Skin of body (tissue), 3 donors: ENCODE measurements at places on chromosomes 11 and 22.
A peak's percentile ranks its signal among the peaks of the same experiment; 100 is the strongest.

GRCh38 chr22:49197986-49198704, 629.5 kb downstream of the BRD1 start:
- no peak for DNase-seq

DNA sequence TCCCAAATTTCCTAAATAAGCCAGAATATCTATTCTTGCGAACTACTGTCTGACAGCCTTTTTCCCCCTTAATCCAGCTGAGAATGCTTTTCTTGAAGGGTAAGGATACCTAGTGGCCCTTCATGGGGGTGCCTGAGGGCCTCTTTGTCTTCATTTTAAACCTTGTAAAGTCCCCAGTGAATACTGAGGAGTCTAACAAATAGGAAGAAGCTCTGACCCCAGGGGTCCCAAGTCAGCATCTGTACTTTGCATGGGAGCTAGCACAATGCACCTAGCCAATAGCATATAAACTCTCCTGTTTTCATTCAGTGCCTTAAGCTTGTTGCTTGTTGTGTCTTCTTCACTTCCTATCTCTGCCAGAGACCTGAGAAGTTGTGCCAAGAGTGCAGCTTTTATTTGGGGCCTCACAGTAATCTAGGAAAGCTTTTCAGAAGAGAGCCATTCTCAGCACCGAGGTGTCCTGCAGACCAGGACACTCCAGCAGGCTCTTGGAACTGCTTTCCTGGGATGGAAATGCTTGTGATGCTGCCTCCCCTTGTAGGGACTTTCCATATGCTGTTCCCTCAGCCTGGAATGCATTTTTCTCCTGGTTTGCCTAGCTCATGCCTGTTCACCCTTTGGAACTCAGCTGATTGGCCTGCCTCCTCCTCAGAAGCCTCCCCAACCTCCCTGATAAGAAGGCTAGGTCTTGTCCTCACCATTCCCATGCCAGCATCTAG, 37.2 kb downstream of the BMAL1 start:
- no peak for DNase-seq

GRCh38 chr11:112809429-112809828, 151.8 kb upstream of the NCAM1 start:
- no peak for DNase-seq

GRCh38 chr22:17985606-17986005, 38.8 kb downstream of the MICAL3 start:
- no peak for DNase-seq

- DNase-seq: no peak
Measured at GRCh38 chr11:109016724-109017123, 351.9 kb downstream of the DDX10 start.

DNA sequence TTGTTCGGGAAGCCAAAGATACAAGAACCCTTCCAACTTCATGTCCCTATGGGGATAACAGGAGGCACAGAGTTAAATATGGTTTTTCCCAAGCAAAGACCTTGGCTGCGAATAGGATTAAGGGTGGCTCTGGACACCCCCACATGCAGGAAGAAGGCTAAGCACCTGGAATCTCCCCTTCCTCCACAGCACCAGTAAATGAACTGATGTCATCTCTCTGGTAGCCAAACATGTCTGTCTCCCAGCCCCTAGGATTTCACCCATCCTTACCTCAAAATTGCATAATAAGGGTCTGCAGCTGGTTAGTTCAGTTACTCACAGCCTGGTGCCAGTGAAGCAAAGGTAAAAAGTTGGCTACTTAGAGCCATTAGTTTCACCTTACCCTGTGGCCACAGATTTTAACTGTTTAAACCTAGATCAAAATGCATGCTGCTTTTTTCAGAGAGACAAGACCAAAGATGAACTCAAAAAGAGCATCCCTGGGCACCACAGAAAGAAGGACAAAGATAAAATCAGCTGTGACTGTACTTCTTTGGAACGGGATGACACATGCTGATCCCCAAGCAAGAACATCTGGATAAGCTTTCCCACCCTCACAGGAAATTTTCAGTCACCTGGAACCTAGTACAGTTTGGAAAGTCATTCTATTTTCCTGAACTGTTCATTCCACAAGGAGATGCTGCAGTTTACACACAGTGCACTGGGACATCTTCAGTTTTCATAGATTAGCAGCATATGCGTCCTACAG, 77.2 kb upstream of the AKIP1 start:
- DNase-seq: no peak

GRCh38 chr11:91846649-91847048, 378.0 kb upstream of the FAT3 start:
- DNase-seq: no peak

GRCh38 chr11:105100206-105100605, 39.4 kb downstream of the CARD18 start:
- DNase-seq: no peak

DNA sequence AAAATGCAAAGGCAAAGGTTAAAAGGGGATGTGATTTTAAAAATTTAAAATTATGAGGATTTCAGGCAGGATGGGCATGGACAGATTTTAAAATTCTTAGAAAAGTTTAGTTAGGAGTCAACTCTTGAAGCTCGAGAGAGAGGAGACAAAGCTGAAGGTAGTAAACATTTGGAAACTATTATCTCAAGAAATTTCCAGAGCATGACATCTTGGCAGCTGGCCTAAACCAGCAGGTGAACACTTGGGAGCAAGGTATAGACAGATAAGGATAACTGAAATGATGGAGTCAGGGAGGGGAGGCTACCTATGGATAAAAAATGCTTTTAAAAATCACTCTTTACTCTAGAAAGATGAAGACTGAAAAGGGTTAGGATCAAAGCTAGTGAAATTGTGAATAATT, 13.7 kb downstream of the POU2AF3 start:
- no peak for DNase-seq

DNA sequence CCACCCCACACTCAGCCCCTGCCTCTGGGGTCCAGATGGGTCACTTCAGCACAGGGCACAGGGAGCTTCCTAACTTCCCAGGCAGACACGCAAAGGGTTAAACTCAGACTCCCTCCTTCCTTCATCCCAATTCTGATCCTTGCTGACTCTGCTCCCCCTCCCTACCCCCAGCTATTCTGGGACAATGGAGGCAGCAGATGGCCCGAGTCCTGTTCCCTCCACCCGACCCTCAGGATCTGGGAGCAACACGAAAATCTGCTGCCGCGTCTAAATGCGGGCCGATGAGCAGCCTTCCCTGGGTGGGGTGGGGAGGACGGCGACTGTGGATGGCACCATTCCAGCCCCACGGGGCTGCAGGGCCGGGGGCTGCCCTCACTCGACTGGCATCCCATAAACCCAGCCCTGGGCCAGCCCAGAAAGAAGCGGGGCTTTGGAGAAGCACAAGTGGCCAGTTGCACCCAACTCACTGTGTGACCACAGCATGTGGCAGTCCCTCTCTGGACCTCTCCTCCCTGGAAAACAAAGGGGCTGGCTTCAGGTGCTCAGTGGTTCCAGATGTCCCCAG, 18.7 kb downstream of the MFNG start:
- DNase-seq: no peak

DNA sequence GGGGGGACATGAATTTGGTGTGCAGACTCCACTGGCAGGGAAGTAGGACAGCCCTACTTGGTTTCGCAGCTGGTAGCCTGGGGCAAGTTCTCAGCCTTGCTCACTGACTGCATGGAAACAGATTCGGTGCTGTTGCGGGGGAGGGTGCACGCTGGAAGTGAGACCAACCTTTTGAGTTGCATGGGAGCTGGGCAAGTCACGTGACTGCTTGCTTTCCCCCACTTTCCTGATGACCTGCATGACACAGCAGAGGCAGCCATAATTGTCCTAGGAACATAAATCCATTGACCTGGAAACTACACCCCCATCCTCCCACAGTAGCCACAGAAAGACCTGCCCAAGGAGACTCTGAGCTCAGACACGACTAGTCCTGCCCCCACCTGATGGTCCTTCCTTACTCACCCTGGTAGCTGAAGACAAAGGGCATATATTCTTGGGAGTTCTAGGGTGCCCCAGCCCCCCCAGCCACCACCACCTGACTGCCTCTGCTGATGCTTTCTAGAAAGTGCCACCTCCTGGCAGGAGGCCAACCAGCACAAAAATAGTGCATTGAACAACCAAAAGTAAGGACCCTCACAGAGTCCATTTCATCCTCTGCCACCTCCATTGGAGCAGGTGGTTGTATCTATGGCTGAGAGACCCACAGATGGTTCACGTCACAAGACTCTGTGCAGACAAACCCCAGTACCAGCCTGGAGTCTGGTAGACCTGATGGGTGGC, 4.1 kb upstream of the HBG2 start:
- no peak for DNase-seq

DNA sequence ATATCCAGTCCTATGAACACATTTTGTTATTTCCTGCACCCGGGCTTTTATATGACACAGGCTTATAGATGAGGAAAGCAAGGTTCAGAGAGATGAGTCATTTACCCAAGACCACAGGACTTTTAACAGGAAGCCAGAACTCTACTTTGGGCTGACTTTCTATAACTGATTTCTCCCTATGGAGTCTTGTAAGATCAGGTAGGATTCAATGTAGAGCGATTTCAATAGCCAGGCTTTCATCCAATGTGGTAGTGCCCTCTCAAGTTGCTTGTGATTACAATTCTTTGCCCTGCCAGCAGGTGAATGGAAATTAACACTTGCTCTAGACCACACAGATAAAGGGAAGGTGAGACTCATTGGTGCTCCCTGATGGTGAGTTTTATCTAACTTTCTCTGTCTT, 378.3 kb downstream of the INSC start:
- no peak for DNase-seq

DNA sequence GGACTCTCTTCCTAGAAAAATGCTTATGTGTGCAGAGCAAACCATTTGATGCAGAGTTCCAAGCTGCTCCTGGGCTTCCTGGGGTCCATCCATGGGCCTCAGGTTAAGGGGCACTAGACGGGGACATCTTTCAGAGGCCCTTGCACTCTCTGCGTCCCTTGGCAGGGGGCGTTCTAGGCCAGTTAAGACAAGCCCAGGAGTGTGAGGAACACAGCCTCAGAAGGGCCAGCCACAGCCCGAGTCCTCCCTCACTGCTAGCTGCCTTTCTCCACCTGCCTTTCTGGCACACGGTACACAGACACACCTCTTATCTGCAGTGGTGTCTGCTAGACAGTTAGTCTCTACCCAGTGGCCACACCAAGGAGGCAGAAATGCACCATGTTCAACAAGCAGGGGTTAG, 18.0 kb upstream of the BID start:
- no peak for DNase-seq

GRCh38 chr11:111942829-111943228, 5.7 kb downstream of the DIXDC1 start:
- no peak for DNase-seq

GRCh38 chr11:70191495-70192140, 11.5 kb upstream of the FADD start:
- DNase-seq: no peak

- DNase-seq: no peak
Measured at GRCh38 chr11:134759855-134760254, 347.8 kb upstream of the B3GAT1 start.

DNA sequence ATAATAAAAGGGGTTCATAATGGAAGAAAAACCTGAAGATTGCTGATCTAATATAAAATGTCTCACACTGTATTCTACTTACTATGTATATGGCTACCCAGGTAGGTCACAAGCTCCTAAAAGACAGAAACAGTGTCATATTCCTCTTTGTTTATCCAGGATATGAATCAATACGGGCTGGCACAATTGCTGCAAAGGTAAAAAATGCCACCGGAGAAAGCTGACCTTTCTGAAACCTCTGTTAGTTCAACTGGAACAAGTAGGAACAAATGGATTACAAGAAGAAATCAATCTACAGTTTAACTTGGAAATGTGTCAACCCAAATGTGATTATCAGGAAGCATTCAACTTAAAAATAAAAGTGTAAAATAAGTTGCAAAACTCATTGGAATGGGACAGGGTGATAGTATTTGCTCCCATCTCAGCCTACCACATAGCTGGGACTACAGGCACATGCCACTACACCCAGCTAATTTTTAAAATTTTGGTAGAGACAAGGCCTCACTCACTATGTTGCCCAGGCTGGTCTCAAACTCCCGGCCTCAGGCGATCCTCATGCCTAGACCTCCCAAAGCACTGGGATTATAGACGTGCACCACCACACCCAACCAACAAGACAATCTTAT, 27.6 kb downstream of the SLC35F2 start:
- DNase-seq: no peak

GRCh38 chr11:60511393-60511792, 3.8 kb upstream of the MS4A13 start:
- no peak for DNase-seq

DNA sequence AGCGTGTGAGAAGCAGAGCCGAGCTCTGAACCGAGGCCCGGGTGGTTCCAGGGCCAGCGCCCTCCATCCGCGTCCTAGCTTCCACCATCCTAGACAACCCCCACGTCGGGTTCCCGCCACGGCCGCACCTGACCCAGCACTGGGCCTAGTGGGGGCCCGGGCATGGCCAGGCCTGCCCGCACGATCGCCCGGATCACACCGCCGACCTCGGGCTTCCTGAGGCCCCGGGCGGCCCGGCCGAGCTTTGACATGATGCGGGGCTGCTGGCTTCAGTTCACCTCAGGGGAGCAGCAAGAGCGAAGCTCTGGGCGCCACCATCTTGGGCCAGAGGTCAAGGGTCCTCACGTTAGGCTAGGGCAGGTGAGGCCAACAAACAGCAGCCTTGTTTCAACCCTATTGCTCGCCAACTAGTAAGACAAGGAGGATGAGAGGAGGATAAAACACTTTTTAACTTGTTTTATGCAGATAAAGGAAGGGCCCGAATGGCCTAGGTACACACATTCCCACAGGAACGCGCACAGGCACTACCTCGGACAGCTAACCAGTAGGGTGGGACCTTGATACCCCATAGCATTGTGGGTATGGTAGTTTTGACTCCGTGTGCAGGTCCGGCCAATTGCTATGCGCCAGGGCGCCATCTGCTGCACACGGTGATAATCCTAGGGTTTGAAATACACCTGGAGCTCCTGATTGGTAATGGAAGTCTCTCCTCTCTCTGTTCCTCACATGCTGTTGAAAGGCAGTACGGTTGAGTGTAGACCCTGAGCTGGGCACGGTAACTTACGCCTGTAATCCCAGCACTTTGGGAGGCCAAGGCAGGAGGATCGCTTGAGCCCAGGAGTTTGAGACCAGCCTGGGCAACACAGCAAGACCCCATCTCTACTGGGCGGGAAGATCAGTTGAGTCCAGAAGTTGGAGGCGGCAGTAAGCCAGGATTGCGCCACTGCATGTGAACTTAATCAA, at the start of gene MRPL11:
TSS of gene MRPL11 (minus strand) at position 345 of the 963 bp plus-strand sequence. CDS start at position 251, 94 bp downstream.
- peak; percentile 89 for DNase-seq
